Stimulated activated CD4-positive, alpha-beta T cell treated with anti-CD3 and anti-CD28 coated beads, Interleukin-2, amount 100 ng/mL, for 4 hours (primary cell): ENCODE measurements at places on chromosomes 4 and X.

GRCh38 chrX:102837847-102838246 is 99.2 kb upstream of the RAB40AL start:
- no peak for DNase-seq

DNA sequence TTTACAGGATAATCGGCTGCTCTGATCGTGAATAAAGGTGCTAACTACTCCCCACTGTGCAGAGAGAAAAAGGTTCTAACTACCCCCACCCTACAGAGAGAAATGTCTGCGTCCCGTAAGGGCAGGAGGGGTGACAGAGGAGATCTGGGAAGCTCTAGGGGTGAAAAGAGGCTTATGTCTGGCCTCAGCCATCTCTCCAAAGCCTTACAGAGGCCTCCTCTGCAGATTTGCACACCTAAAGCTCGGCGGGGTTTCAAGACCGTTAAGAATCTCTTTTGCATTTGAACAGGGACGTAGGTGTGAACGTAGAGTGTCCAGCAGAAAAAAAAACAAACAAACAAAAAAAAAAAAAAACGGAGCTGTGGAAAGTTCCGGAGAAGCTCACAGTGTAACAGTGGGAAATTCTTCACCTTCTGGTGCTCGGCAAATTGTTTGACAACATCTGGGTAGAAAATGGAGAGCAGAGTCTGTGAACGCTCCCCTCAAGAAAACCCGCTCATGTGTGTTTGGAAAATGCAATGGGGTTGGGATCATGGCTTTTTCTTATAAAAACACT is 161.0 kb downstream of the SHOX start:
- no peak for DNase-seq

- no peak for DNase-seq
Measured at GRCh38 chrX:47558436-47558835, 2.6 kb upstream of the ARAF start.

- no peak for DNase-seq
Measured at GRCh38 chr4:175306436-175306835, 388.3 kb downstream of the ADAM29 start.

- no peak for DNase-seq
Measured at GRCh38 chr4:168509786-168510185, 12.9 kb downstream of the PALLD start.

DNA sequence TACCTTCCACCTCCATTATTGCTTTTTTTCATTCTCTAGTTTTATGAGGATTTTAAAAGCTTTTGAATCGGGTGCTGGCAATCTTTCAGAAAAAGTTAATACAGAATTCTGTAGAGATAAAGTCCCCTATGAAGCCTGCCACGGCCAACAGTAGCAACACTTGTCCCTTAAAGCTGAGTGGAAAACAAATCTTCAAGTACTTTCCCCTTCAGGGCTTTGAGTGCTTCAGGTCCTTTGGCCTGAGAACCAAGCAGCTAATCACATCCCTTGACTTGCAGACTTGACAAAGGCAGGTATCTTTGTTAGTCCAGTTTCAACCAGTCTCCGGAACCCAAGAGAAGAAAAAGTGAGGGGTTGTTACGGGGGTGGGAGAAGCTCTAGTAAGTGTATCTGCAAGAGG is 144.4 kb downstream of the ATG4A start:
- DNase-seq = no peak
